ENCODE measurements at places on chromosomes 11 and 22.

DNA sequence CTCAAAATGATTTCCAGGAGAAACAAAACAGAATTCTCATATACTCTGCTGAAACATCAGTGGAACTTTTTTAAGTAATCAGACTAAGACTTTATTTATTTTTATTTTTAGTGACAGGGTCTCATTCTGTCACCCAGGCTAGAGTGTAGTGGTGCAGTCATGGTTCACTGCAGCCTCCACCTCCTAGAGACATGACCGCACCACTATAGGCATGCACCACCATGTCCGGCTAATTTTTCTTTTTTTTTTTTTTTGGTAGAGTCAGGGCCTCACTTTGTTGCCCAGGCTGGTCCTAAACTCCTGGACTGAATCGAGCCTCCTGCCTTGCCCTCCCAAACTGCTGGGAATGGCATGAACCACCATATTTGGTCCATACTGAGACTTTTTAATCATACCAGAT, 42.9 kb downstream of the PRDM10 start:
- no peak for DNase-seq

DNA sequence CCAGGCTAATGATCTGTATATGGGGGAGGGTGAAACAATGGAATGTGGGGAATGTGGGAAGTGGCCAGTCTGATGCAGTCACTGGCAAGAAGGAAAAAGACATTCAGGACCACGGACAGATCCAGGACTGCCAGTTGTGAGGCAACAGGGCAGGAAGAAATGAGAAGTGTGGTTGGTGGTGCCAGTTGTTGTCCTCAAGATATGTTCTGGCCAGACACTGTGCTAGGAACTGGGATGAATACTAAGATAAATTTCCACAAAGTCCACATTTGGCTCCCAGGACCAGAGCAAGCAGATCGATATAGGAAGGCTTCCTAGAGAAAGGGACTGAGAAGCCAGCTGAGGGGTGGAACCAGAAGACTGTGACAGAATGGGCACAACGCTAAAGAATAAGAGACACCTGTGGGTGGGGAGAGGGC, 6.8 kb upstream of the TPBGL start:
- DNase-seq, result no peak

GRCh38 chr11:44116234-44116830, 20.9 kb downstream of the EXT2 start:
- no peak for DNase-seq

GRCh38 chr11:61349189-61349751, 12.4 kb downstream of the CYB561A3 start:
- no peak for DNase-seq

- no peak for DNase-seq
These were observed 67.7 kb upstream of the SORL1-AS1 start for GRCh38 chr11:121520243-121521144.

DNA sequence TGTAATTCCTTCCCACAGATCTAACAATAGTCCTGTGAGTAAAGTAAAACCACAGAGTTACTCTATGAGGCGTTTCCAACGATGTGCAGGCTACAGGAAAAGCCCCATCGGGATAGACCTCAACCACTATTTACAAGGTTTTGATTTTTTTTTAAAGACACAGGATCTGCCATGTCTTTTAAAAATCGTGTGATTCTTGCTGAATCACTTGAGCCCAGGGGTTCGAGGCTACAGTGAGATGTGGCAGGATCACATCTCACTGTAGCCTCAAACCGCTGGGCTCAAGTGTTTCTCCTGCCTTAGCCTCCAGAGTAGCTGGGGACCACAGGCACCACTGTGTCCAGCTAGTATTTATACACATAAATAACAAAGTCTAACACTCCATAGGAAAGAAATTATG, 7.8 kb downstream of the TAF1D start:
- DNase-seq, result no peak

DNA sequence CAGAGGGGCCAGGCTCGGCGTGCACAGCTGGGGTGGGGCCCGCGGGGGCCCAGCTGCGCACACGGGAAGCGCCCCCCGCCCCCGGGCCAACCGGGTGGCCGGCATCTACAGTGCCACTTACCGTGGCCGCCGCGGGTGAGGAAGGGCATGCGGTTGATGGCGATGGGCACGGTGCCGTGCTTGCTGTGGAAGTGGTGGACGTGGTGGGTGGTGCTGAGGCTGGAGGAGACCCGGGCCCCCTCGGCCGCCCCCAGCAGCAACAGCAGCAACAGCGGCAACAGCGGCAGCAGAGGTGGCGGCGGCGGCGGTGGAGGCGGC, 51.4 kb downstream of the SLC22A12 start:
- DNase-seq, result no peak

DNA sequence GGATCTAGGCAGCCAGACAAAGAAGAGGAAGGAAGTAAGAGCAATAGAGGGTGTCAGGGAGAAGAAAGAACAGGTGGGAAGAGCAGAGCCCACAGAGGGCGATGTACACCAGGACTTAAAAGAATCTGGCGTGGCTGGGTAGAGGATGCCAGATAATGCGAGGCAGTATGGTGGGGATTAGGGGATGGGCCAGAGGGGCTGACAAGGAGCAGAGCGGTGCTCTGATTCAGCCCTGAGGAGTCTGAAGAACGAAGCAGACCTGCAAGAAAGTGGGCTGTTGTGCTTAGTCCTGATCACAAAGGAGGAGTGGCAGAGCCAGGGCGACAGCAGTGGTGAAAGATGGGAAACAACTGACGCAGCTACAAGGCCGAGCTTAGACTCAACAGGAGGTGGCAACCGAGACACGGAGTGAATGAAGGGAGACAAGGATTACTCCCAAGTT, 163.7 kb downstream of the LARGE1 start:
- no peak for DNase-seq

Data from stimulated activated CD4-positive, alpha-beta T cell treated with anti-CD3 and anti-CD28 coated beads, Interleukin-15, amount 100 ng/mL, for 1 hour (primary cell).